ENCODE measurements at places on chromosomes 2 and 18. TPM values are rescaled to one million over a fixed set of nuclear protein-coding genes. Genes with fewer than 3 reads are reported as not detected.

The SNORC gene
- 0.53 TPM for total RNA-seq

The NOL4 gene
- 0.56 TPM for total RNA-seq

DNA sequence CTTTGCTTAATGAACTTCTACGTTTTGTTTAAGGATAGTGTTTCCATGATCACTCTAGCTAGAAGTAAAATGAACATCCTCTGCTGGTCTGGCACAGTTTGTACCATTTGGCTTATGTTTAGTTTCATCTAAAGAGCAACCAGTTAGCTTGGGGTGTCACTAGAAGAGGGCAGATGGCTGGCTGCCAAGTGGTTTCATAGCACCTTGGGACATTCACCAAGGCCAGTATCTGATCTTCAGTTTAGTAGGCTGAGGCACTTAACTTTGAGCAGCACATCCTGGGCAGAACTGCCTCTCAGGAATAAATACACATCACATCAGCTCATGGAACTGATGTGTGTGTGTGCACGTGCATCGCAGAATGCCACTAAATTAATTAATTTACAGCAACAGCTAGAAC is 68.4 kb downstream of the NXPH2 start:
- H3K4me3 ChIP-seq, result no peak overlapping the region
- no peaks in the 10 kb centered on the region for H3K36me3 ChIP-seq
- no peak overlapping the region for H3K27ac ChIP-seq
- no peak for DNase-seq
- H3K4me1 ChIP-seq, result peaks cover 5% of the 10 kb centered on the region

GRCh38 chr2:37377187-37377532 is 32.7 kb downstream of the QPCT start:
- no peak overlapping the region for H3K27ac ChIP-seq
- no peak for DNase-seq
- no peaks in the 10 kb centered on the region for H3K4me1 ChIP-seq
- H3K36me3 ChIP-seq, result no peaks in the 10 kb centered on the region
- H3K4me3 ChIP-seq, result peak overlapping the region; percentile 0

The LINC00305 gene
- not detected for total RNA-seq

GRCh38 chr2:74429487-74430451 is 8.2 kb downstream of the WDR54 start:
- no peaks in the 10 kb centered on the region for H3K4me1 ChIP-seq
- H3K27ac ChIP-seq, result no peak overlapping the region
- DNase-seq, result no peak
- H3K27me3 ChIP-seq, result no peaks in the 10 kb centered on the region
- H3K36me3 ChIP-seq, result peaks cover 68% of the 10 kb centered on the region

The LYPD1 gene
- total RNA-seq, result 1.5 TPM

The ALK gene
- 1.1 TPM for total RNA-seq

GRCh38 chr2:88181511-88181910 is 11.4 kb downstream of the THNSL2 start:
- H3K27me3 ChIP-seq, result no peaks in the 10 kb centered on the region
- no peak overlapping the region for H3K27ac ChIP-seq
- peaks cover 24% of the 10 kb centered on the region for H3K36me3 ChIP-seq
- H3K4me3 ChIP-seq, result no peak overlapping the region
- no peaks in the 10 kb centered on the region for H3K4me1 ChIP-seq

GRCh38 chr2:95020275-95021022 is 5.1 kb upstream of the MAL start:
- H3K27ac ChIP-seq, result no peak overlapping the region
- no peak for DNase-seq
- H3K36me3 ChIP-seq, result no peaks in the 10 kb centered on the region
- H3K4me1 ChIP-seq, result peaks cover 5% of the 10 kb centered on the region
- H3K27me3 ChIP-seq, result peaks cover 30% of the 10 kb centered on the region

DNA sequence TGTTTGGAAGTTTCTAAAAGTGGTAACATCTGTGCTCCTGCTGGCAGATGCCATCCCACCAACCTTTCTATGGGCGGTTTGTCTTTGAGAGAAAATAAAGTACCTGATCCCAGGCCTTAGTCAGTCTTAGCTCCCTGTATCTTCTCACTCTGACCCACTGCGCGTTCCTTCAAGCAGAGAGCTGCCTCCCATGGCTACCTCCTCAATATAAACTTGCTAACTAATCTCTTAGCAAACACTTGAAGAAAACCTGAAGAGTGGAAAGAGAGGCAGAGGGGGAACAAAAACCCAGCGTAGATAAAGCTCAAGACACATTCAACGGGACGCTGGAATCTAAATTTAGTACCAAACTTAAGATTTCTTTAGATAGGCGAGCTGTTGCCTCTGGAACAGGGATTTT is 17.6 kb downstream of the ZEB2 start:
- no peak overlapping the region for H3K27ac ChIP-seq
- no peak overlapping the region for H3K4me3 ChIP-seq
- no peak for DNase-seq
- no peaks in the 10 kb centered on the region for H3K27me3 ChIP-seq

- no peak for DNase-seq
- no peaks in the 10 kb centered on the region for H3K4me1 ChIP-seq
- no peak overlapping the region for H3K27ac ChIP-seq
Observed at GRCh38 chr18:79846936-79847557, 49.3 kb downstream of the KCNG2 start.

The ADAM23 gene
- 2.5 TPM for total RNA-seq

DNA sequence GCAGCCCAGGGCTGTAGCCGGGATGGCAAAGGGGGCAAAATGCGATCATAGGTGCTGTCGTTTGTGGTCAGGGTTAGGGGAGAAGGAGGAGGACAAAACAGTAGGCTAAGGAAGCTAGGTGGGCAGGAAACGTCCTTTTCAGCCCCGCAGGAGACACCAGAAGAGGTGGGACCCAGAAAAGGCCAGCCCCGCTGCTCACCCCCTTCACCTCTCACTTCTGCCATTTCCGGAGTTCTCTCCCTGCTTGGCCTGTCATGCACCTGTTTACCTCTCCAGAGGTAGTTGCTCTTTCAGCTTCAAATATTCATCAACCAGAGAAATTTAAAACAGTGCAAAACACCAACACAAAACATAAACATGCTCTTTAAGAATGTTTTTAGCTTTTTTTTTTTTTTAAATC is 849 bp downstream of the AQP4 start:
- peak overlapping the region; percentile 76 for H3K27ac ChIP-seq
- peaks cover 16% of the 10 kb centered on the region for H3K27me3 ChIP-seq
- H3K36me3 ChIP-seq, result peaks cover 16% of the 10 kb centered on the region
- no peak for DNase-seq

DNA sequence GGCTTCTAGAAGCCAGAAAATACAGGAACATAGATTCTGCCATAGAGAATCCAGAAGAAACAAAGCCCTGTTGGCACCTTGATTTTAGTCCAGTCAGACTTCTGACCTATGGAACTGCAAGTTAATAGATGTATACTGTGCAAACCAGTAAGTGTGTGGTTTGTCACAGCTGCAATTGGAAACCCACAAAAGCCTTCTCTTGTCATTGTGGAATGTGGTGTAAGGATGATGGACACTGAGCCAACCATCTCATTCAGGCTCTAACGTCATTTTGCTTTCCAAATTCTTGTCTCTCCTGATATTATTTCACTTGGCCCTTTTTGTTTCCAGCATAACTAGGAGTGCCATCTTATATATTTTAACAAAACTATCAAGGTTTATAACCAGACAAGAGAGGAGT is 369.5 kb upstream of the SMIM21 start:
- H3K4me1 ChIP-seq, result no peaks in the 10 kb centered on the region
- DNase-seq, result no peak
- H3K27me3 ChIP-seq, result no peaks in the 10 kb centered on the region
- H3K4me3 ChIP-seq, result no peak overlapping the region

DNA sequence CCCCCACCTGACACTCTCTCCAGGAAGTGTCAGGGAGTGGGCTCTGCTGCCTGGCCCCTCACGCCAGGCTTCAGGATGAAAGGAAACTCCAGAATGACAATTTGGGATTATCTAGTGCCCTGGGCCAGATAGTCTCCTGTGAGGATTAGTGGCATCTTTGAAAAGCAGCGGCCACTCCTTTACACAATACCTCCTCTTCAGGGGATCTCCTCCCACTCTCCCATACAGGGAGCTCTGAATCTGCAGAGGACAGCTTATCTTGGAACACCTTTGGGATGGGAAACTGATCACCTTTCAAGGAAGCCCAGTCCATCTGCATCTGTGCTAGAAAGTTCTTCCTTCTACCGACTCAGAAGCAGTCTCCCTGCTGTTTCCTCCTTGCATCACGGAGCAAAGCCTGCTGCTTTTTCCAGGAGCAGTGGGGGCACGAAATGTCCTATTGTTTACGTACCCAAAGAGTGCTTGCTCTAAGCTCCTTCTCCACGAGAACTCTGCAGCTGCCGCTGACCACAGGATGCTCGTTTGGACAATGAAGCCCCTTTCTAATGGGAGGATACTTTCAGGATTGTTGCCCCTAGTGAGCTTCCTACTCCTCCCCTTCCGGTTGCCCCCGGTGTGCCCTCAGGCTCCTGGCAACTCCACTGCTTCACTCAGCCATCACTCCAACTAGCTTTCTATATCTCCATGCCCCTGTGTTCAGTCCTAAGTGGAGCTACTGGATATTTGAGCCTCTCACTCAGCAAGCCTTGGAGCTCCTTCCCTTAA is 31.5 kb downstream of the SIX3 start:
- H3K4me3 ChIP-seq, result no peak overlapping the region
- H3K27me3 ChIP-seq, result peaks cover 17% of the 10 kb centered on the region
- DNase-seq, result no peak
- no peak overlapping the region for H3K27ac ChIP-seq
- H3K4me1 ChIP-seq, result peaks cover 7% of the 10 kb centered on the region

The ASTL gene
- total RNA-seq, result not detected

GRCh38 chr2:17429130-17429529 is 89.1 kb downstream of the RAD51AP2 start:
- H3K27me3 ChIP-seq, result no peaks in the 10 kb centered on the region
- DNase-seq, result no peak
- H3K4me1 ChIP-seq, result no peaks in the 10 kb centered on the region
- H3K36me3 ChIP-seq, result no peaks in the 10 kb centered on the region
- H3K27ac ChIP-seq, result no peak overlapping the region
- H3K4me3 ChIP-seq, result no peak overlapping the region

DNA sequence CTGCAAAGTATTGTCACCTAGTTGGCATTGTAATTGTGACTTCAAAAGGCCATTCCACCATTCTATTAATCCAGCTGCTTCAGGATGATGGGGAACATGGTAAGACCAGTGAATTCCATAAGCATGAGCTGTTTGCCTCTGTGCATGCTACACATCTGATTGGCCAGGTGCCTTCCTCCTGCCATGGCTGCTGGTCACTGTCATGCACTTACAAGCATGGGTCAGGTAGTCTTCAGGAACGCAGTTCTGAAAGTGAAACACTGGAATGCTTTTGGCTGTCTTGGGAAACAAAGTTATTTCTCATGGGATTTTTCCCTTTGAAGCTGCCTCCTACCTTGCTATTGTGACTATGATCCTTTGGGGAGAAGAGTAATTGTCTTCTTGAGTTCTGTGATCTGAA is 267.6 kb downstream of the GBX2 start:
- no peak for DNase-seq
- H3K4me3 ChIP-seq, result no peak overlapping the region

The MARCO gene
- 491 TPM for total RNA-seq

The ARPC2 gene
- 382 TPM for total RNA-seq

DNA sequence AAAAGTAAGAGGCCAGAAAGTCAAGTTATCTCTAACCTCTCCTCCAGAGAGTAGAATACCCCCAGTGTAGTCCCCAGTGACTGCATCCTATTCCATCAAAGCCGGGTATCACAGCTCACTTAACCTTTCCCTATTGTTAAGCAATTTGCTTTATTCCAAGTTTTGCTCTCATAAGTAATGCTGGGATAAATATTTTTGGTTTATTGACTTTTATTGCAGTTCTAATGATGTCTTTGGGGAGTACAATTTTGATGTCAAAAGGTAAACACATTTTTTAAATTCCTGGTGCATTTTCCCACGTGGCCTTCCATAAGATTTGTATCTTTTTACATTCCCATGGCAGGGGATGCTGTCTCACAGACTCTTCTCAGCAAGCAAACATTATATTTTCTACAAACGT is 43.3 kb downstream of the CMPK2 start:
- H3K27me3 ChIP-seq, result no peaks in the 10 kb centered on the region
- H3K4me3 ChIP-seq, result no peak overlapping the region

DNA sequence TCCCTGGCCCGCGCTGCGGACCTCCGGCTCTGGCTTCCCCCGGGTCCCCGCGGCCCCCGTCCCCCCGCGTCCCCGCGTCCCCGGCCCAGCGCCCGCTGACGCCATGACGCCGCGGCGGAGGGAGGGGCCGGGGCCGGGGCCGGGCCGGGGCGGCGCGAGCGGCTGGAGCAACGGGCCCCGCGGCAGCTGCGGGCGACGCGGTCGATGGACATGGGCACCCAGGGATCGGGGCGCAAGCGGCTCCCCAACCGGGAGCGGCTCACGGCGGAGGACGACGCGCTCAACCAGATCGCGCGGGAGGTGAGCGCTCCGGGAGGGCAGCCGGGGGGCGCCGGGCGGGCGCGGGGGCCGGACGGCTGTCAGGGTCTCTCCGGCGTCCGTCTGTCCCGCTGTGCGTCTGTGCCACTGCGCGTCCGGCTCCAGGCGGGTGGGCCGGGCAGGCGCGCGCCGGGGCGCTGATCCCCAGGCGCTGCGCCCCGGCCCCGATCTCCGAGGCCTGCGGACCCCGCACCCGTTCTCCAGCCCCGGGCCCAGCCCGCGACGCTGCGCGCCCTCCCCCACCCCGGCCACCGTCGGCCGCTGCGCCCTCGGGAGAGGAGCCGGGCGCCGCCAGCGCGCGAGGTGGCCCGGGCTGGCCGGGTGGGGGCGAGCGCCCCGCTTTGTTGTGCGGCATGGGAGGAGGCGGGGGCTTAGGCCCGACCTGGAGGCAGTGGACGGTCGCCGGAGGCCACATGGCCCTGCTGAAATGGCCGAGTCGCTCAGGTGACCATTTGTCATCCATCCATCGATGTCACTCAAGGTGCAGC is at the start of gene LRRFIP1:
LRRFIP1 (plus strand) TSS at position 147 of the 806 bp plus-strand sequence; CDS start at position 205, 58 bp downstream.
- H3K27ac ChIP-seq, result peak within 1 kb of the TSS; percentile 64
- H3K36me3 ChIP-seq, result peaks cover 6% of the 10 kb centered on the region
- H3K27me3 ChIP-seq, result no peaks in the 10 kb centered on the region

DNA sequence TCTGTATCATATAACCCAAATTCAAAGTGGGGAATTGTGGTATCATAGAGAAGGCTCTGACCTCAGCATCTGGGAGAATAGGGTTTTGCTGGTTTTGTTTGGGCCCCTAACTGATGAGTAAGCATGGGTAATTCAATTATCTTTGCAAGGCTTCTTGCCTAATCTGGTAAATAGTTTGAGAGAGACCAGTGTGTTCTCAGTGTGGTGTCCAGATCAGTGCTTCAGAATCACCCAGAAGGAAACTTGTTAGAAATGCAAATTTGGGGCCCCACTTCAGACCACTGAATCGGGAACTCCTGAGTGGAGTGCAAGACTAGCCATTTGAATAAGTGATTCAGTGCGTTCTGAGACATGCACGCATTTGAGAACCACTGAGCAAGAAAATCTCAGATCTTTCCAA is 282.7 kb downstream of the EPHA4 start:
- H3K4me3 ChIP-seq, result no peak overlapping the region
- H3K27ac ChIP-seq, result no peak overlapping the region
- no peaks in the 10 kb centered on the region for H3K36me3 ChIP-seq

The ANO7 gene
- 1.3 TPM for total RNA-seq

GRCh38 chr18:33761363-33761762 is 183.3 kb downstream of the ASXL3 start:
- no peak overlapping the region for H3K27ac ChIP-seq
- H3K36me3 ChIP-seq, result no peaks in the 10 kb centered on the region
- no peak overlapping the region for H3K4me3 ChIP-seq
- H3K4me1 ChIP-seq, result no peaks in the 10 kb centered on the region
- DNase-seq, result no peak
